Immature natural killer cell (primary cell): ENCODE measurements at places on chromosomes 3 and 15.
A peak's percentile ranks its signal among the peaks of the same experiment; 100 is the strongest.

DNA sequence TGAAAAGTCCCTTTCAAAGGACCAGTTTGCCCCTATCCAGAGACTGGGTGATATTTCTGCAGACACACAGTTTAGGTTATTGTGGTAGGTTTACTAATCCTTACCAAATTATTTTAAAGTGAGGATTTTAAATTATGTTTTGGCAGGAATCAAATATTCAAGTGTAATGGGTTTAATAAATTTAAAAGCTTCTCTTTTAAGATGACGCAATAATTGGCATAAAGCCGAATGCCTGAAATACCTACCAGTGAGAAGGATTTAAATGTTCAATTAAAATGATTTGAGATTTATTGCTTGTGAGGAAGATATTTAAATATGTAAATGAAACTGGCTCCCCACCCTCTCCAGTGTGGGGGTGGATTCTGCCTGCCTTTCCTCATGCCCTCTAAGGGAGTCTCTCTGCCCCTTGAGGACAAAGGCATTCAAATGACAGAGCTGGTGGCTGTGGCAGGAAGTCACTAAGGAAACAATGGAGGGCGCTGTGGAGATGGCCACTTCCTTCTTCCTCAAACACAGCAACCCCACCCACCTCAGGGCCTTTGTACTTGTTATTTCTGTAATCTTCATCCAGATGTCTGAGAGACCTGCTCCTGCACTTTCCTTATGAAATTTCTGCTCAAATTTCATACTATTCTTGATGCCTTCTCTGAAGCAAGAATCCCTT, 131.7 kb downstream of the TNIK start:
- DNase-seq = peak; percentile 44

DNA sequence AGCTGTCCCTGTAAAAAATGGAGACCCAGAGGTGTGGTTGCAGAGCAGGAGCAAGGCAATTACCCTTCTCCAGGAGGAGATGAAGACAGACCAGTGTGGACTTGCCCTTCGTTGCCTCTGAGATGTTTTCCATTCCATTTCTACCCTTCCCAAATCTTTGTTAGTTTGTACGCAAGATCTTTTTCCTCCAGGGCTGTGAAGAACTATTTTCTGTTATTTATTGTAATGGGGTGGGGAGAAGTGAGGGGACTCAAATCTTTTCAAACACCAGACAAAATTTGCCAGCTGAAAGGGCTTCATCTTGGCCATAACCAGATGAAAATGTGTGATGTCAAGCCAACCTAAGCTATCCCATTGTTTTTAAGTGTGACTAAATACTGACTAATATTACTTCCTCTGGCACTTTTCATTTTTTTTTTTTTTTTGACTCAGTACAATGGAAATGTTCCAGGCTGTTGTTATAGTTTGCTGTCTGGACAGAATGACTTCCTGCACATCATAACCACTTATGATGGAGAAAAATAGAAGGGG, 271.3 kb upstream of the TPRG1 start:
- no peak for DNase-seq

- no peak for DNase-seq
These were observed 14.2 kb downstream of the HAPLN3 start for GRCh38 chr15:88880944-88881740.

GRCh38 chr3:125166599-125167136, 45.9 kb downstream of the SLC12A8 start:
- DNase-seq = no peak

- no peak for DNase-seq
These were observed 3.3 kb upstream of the RAB8B start for GRCh38 chr15:63186065-63186464.

GRCh38 chr3:127131424-127132170, 61.3 kb upstream of the PRR23E start:
- DNase-seq = no peak

- no peak for DNase-seq
These were observed 36.1 kb downstream of the TRANK1 start for GRCh38 chr3:36908647-36909180.

- DNase-seq = no peak
These were observed 127.1 kb downstream of the NR1D2 start for GRCh38 chr3:24072193-24072592.

- DNase-seq = no peak
These were observed 121.5 kb upstream of the FHIT start for GRCh38 chr3:61372723-61373122.

DNA sequence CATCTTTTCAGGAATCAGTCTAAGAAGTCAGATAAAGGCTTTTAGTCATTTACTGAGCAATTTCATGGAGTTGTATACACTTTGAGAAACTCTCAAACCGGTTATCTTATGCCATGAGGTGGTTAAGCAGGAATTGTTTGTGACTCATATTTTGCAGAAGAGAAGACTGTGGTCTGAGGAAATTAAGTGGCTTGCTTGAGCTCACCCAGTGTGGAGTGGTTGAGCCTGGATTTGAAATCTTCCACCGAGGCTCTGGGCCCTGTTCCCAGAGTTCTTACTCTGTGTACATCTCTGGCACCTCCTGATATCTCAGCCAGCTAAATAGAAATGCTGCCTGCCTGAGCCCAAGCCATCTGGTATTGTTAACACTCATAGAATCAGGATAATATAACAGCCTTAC, 37.8 kb upstream of the BCL6 start:
- no peak for DNase-seq

DNA sequence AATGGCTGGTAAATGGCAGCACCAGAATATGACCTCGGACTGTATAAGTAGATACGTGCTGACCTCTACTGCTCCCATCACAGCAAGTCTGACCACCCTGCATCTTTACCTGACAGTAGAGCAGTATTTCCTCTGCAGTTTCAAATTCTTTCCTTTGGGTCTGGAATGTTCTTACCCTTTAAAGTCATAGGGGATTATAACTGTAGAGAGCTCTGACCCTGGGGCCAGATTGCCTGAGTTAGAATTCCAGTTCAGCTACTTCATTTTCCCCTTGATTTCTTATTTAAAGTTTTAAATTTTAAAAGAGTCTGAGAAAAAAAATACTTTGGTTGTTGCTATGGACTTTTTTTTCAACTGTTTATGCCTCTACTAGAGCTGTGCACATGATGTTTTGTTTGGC, 237.7 kb downstream of the NR1D2 start:
- no peak for DNase-seq

- no peak for DNase-seq
These were observed 609.7 kb downstream of the VGLL3 start for GRCh38 chr3:86381247-86381646.

DNA sequence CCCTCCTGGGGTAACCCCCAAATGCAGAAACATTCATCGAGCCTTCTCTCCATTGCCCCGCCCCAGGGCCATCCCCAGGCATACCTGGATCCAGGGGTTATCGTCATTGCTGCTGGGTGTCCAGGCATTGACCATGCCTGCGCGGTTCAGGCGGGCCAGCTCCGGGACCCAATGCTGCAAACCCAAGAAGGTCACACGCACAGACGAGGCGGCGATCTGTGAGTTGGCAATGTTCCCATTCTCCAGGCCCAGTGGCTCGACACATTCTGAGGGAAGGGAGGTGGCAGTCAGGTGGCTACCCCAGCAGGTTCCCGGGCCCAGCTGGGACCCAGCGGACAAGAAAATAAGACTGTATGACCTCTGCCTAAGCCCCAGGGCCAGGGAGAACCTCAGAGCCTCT, 6.1 kb downstream of the MFGE8 start:
- DNase-seq = no peak

DNA sequence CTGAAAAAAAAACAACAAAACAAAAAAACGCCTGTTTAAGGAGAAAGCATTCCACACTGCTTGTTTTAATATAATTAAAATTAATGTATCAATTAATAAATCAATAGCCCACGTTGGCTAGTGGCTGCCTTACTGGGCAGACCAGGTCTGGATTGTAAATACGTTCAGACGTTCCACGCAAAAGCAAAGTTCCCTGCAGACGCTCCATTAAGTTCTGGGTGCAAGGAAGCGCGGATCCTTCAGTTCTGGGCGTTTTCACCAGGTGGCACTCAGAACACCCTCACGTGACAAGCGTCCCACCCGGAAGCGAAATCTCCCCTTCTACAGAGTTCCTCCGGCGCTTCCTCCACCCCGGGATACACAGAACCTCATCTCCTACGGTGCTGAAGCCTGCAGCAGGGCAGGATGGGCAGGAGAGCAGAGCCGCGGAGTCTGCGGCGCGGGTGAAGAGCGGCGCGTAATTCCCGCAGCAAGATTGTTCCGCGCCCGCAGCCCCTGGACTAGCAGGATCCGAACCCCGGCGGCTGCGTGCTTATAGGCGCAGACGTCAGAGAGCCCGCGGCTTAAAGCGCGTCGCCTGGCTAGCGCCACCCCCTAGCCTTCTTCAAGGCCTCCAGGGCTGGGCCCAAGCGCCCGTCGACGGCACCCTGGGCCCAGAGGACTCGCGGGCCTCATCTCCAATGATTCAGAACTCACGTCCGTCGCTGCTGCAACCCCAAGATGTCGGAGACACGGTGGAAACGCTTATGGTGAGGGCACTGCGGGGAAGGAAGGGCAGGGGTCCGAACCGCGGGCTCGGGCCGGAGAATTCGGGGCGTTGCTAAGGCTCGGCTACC, at the start of gene SLC25A38:
TSS of gene SLC25A38 (plus strand) at position 326 of the 836 bp plus-strand sequence. CDS start at position 681, 355 bp downstream.
- peak; percentile 83 for DNase-seq

DNA sequence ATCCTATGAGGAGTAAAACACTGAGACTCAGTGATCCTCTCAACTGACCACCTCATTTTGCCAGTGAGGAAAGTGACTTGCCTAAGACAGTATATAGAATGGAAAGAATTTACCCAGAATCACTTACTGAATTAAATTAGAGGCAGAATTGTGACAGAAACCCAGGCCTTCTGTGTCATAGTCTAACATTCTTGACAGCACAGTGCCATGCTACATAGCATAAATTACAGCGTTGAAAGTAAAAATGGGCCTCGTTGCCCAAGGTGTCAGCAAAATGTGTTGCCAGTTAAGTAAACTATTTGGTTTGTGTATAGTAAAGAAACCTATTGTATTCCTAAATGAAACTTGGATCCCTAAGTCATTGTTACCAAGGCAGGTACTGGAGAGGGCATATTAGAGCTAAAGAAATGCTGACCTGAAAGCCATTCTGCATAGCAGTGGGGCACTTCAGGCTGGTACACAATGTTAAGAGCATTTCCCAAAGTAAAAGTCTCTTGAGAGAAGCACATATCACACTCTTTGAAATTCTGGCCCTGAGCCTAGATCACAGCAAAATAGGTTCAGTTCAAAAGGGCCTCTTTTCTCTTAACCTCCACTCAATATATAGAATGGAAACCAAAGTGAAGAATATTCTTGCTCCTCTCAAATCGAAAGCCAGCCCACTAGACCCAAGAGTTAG, 53.8 kb downstream of the HMG20A start:
- no peak for DNase-seq

GRCh38 chr3:10702961-10703740, 112.9 kb upstream of the SLC6A11 start:
- no peak for DNase-seq

DNA sequence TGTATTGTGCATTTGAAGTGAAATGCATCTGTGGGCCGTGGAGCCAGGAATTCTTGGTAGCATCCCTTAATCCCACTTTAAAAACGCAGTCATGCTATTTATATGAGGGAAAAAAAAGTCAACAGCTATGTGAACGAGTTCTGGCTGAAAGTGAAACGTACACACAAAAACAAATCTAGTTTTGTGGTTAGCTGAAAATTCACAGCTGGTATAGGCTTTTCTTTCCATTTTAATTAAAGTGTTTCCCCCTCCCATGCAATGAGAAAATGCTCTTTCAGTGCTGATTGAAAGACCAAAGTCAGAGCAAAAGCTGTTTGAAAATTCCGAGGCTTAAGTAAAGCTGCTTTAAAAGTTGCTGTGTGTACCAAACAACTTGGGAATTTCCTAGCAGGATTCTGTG, 297.4 kb downstream of the PLCL2 start:
- peak; percentile 30 for DNase-seq

GRCh38 chr3:189954733-189955665, 165.7 kb downstream of the P3H2 start:
- no peak for DNase-seq

DNA sequence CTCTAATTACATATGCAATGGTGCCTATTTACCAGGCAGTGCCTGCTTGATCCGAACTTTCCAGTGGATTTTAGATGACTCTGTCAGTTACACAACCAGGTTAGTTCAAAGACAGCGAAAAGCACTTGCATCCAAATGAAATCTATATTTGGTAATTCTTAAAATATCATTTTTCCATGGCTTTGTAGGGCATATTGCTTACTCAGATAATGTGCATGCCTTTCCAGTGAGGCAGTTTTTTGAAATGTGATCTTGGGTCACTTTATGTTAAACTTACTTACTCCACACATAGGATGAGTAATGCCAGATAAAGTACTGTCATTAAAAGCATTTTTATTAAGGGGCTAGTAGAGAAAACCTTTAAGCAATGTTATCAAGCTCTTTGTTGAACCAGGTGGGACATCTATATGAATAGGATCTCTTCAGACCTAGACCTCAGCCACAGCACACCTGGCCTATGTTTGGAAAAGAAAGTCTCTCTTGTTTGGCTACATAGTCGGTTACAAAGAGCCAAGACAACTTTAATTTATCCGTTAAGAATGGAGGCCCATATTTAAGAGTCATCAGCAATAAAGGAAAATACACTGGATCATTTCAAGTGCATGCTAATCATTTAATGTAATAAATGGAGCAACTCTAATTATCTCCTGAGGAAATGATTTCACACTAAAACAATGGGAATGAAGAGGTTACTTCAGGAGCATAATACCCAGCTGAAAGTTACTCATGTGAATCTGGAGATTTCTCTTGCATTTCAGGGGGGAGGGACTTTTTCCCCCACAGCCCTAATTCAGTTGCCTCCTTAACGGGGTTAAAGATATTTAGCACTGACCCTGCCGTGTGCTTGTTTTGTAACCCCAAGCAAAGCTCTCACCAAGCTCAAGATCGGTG, 56.3 kb upstream of the TMCO5A start:
- DNase-seq = no peak

- no peak for DNase-seq
These were observed 95.0 kb downstream of the NFKBIZ start for GRCh38 chr3:101944308-101944707.

- DNase-seq = peak; percentile 90
These were observed at the start of gene IQSEC1 for GRCh38 chr3:13073326-13074005. TSS of gene IQSEC1 (minus strand) at chr3:13073429. CDS start at chr3:13073014, 415 bp downstream.

- no peak for DNase-seq
These were observed 41.3 kb upstream of the ICE2 start for GRCh38 chr15:60520013-60520824.

DNA sequence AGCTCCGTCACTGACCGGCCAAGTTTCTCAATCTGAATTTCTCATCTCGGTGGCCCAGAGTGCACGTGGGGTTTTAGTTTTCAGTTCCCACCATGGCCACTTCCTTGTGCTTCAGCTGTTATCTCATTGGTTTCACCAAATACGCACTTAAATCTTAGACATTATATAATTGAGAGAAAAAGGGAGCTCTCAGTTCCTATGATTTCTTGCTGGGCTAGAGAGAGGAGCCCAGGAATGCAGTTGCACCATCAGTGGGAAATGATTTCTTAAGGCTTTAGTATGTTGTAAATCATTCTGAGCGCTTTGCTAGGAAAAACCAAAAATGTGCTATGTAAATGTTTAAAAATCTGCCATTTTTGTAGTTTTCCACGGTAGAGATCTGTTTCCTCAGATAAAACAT, 53.2 kb downstream of the OXNAD1 start:
- DNase-seq = no peak
